ENCODE measurements at places on chromosomes 3 and 15. TPM values are rescaled to one million over a fixed set of nuclear protein-coding genes. Genes with fewer than 3 reads are reported as not detected.

ABHD6 gene
- total RNA-seq: 8.9 TPM

SLC22A13 gene
- not detected for total RNA-seq

CHDH gene
- total RNA-seq: 0.55 TPM

PLD1 gene
- total RNA-seq: 15.9 TPM

RTP3 gene
- total RNA-seq: not detected

FRMD5 gene
- total RNA-seq: 13.2 TPM

PCSK6 gene
- total RNA-seq: 5.5 TPM
